ENCODE measurements at places on chromosomes 13 and 19.

GRCh38 chr19:48745208-48745995 lies 1.3 kb downstream of the IZUMO1 start:
- no peak for DNase-seq

- no peak for DNase-seq
Measured at GRCh38 chr13:73273745-73274144, 214.9 kb downstream of the KLF5 start.

GRCh38 chr19:6063576-6064335 lies 46.5 kb downstream of the RFX2 start:
- DNase-seq: no peak

- DNase-seq: no peak
Measured at GRCh38 chr13:67554286-67554685, 324.1 kb upstream of the PCDH9 start.

- peak; percentile 39 for DNase-seq
Measured at GRCh38 chr19:6613711-6614110, 22.8 kb upstream of the CD70 start.

- DNase-seq: no peak
Measured at GRCh38 chr13:37418490-37418889, 180.1 kb downstream of the POSTN start.

Data from AG09319 (cell line).